ENCODE measurements at places on chromosomes 16 and 17.

DNA sequence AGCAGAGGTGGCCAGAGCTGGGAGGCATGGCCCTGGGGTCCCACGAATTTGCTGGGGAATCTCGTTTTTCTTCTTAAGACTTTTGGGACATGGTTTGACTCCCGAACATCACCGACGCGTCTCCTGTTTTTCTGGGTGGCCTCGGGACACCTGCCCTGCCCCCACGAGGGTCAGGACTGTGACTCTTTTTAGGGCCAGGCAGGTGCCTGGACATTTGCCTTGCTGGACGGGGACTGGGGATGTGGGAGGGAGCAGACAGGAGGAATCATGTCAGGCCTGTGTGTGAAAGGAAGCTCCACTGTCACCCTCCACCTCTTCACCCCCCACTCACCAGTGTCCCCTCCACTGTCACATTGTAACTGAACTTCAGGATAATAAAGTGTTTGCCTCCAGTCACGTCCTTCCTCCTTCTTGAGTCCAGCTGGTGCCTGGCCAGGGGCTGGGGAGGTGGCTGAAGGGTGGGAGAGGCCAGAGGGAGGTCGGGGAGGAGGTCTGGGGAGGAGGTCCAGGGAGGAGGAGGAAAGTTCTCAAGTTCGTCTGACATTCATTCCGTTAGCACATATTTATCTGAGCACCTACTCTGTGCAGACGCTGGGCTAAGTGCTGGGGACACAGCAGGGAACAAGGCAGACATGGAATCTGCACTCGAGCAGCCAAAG, 2.3 kb downstream of the CSF3 start:
- DNase-seq: no peak

GRCh38 chr16:46830417-46830901, 521 bp downstream of the C16orf87 start:
- no peak for DNase-seq

DNA sequence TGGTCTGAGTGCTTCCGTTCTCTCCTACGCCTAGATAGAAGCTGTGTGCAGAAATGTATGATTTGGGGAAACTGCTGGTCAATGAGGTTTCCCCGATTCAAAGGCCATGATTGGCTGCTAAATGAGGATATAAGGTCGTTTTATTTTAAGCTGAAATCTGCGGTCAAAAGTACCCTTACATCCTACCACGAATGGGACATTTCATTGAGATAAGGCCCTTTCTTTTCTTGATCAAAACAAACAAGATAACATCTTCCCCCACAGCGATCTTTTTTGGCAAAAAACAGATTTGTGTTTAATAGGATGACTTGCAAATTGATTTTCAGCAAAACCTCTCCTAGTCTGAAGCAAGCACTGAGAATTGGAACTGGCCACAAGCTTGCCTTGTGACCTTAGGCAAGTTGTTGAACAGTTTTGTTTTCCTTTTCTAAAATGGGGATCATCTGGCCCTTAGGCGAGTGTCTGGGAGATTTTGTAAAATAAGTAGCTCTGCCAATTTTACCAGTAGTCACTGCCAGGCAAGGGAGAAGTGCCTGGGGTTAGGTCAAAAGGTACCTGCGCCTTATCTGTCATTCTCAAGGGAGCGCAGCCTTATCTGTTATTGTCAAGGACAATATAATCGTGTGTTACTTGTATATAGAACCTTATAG, 635 bp downstream of the SCPEP1 start:
- DNase-seq: peak; percentile 19

GRCh38 chr17:81563861-81564586, 11.9 kb upstream of the FAAP100 start:
- no peak for DNase-seq

DNA sequence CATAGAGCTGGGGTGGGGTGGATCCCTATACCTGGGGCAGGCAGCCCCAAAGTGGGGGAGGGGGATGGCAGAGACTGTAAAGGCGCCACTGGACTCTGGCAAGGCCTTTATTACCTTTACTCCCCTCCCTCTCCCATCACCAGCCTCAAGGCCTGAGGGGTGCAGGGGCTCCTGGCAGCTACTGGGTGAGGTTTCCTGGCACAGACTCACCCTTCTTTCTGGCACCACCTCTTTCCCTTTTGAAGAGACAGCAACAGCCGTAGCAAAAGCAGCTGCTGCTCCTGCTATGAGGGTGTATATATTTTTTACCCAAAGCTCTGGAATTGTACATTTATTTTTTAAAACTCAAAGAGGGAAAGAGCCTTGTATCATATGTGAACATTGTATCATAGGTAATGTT, 17.6 kb downstream of the RAPGEFL1 start:
- DNase-seq: no peak

Measured in HuH-7 (cell line).